ENCODE measurements at places on chromosomes 1 and 21. TPM values are rescaled to one million over a fixed set of nuclear protein-coding genes. Genes with fewer than 3 reads are reported as not detected.
A peak's percentile ranks its signal among the peaks of the same experiment; 100 is the strongest.

GRCh38 chr1:153192697-153193096, 10.5 kb upstream of the LELP1 start:
- DNase-seq, result no peak

- DNase-seq, result no peak
These were observed 161.3 kb upstream of the CTTNBP2NL start for GRCh38 chr1:112234710-112235109.

The GNB1 gene
- total RNA-seq, result 87.6 TPM

The TP73 gene
- total RNA-seq, result not detected

DNA sequence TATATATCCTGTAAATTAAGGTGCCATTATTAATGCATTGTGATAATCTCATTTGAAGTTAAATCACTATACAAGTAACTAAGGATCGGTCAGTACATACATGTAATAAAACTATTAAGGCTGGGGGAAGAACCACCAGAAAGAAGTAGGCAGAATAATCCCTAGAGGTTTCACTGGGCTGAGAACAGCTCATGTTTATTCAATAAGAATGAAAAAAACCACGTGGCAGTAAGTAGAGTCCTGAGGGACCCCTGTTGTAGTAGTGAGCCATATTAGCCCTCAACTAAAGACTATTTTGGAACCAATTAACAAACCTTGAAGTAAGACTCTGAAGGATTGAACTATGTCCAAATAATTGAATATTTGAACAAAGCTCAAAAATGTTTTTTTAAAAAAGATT, 46.9 kb upstream of the ADAM30 start:
- DNase-seq, result no peak

- no peak for DNase-seq
These were observed 57.9 kb downstream of the BRINP2 start for GRCh38 chr1:177228693-177229065.

DNA sequence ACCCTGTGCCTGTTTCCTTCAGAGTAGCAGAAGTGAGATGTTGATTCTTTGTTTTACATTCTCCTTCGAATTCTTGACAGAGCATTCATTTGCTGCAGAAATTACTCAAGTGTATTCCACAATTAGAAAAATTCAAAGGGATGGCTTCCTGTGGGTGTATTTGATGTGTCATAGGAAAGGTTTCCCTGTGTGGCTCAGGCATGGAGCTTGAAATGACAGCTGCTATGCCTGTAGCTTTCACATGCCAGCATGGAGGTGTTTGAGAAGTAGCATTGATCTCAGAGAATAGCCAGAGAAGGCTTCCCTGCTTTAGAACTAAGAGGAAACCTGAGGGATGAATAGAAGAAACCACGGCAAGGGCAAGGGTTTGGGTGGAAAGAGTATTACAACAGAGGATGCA, 317.2 kb upstream of the DEPDC1 start:
- DNase-seq, result no peak

DNA sequence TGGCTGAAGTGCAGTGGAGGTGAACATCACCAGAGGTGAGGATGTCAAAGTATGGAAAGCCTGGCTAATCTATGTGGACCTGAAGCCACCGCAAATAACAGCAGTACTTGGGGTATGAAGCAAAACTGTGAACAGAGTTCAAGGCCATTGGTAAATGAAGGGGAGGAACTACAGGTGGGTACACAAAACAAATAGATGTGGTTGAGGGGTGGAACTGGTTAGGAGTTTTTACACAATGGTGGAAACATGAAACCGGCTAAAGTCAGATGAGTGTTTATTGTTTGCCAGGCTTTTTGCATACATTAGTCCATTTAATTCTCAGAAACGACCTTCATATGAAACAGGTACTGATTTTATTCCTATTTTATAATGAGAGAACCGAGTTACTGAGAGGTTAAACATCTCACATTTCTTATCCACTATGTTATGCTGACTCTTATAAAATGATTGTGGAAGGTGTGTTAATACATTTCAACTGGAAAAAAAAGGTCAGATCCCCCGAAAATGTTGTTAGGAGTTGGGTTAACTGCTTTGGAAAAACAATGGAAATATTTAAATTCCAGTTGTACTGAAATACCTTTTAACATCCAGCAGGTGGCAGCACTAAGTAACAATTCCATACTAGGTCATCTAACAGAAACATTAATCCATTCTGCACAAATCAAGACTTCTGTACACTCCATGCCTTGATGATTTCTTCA, 44.3 kb upstream of the GTF2B start:
- peak; percentile 52 for DNase-seq

The CTPS1 gene
- 23.5 TPM for total RNA-seq

DNA sequence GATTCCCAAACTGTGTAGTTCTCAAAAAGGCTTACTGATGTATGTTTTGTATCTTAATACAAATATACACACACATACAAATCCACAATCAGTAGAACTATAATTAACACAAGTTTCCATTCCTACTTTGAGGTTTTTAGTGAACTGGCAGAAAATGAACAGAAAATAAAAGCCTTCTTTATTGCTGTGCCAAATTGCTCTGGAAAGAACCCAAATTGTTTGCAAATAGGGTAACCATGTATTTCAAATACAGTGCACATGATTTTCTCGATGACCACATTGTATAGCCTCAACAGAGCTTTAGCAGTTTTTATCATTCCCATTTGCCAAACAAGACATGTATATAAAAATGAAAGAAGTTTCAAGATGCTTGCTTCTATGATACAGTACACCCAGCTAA, 173.3 kb downstream of the COL24A1 start:
- no peak for DNase-seq

- no peak for DNase-seq
These were observed 8.3 kb downstream of the PADI1 start for GRCh38 chr1:17213148-17213781.

Data from RPMI7951 (cell line).